ENCODE measurements at places on chromosomes 1 and 21.
A peak's percentile ranks its signal among the peaks of the same experiment; 100 is the strongest.

- DNase-seq: no peak
Observed at GRCh38 chr1:209797978-209798639, 7.8 kb downstream of the IRF6 start.

DNA sequence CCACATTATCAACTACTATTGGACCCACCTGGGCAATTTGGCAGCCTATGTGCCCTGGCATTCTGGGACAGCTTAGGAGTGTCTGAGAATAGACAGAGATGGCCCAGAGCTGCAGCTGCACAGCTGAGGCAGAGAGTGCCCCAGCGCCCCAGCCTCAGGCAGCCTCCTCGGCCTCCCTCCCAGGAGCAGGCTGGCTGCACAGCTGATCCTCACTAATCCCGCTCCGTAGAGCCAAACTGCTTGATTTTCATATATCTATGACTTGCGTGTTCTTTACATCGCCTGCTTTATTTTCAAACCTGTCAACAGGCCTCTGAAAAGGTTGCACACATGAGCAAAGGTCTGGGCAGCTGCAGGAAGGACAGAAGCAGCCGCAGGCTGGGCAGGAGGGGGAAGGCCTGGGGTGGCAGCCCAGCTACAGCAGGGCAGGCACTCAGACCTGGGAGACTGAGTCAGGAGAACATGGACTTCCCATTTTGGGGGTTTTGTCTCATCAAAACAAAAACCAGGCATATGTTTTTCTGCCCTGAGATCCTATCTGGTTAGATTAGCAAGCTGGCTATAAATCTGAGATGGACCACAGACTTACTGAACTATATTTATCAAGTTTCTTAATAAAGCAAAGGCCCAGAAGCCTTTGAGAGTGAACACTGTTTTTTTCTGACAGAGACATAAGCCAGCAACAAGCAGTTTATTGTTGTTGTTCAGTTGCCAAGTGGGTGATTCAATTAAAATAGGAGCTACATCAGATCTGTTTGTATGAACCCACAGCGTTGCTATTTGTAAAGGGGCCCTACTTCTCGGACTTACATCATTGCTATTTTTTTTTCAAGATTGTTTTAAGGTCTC, 301.8 kb upstream of the DUSP10 start:
- DNase-seq: no peak

DNA sequence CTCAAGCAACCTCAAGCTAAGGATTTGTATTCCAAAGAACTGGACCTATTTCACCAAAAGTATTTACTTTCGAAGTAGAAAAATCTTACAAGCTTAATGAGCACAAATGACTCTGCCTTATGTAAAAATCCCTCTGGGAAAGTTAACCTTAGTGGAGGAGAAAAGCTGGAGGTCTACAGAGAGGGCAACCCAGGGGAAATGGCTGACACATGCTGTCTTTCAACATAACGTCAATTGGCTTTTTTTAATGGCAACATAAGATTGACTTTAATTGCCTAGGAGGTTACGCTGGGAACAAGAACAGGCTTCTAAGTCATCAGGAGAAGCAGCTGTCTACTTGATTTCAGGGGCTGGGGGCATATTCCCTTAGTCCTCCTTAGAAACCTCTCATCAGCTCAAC, 52.3 kb downstream of the UTP25 start:
- no peak for DNase-seq

DNA sequence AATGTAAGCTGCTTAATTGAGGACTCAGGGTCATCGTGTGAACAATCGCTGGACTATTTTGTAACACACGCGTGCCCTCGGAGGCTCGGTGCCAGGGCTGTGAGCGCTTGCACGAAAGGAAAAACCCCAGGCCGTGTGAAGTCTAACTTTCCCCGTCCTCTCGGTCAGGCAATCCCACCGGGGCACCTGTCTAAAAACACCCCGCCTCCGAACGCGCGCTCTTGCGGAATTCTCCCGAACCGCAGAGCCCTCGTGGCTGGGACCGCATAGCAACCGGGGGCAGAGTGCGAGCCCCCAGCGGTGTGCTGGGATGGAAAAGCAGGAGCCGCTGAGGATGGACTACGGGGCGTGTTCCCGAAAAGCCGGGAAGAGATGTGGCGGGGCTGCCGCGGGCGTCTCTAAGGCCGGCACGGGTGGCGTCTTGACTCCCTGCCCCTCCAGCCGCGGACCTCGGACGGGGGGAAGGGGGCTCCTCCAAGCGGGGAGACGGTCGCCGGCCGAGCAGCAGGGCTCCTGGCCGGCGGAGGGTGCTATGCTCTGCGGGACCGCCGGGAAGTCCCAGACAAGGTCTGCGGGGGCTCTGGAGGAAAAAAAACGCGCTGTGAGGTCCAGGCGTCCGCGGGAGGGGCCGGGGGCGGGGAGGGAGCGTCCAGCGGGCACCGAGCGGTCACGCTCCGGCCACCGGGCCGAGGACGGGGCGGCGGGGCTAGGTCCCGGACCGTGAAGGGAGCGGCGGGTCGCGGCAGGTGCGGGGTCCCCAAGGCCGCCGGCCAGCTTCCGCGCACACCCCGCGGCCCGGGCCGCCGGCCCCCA, 936 bp downstream of the ZBTB21 start:
- DNase-seq: peak; percentile 70

GRCh38 chr1:188590641-188591040, 1761.9 kb downstream of the PLA2G4A start:
- DNase-seq: no peak

GRCh38 chr1:25487628-25488027, 55.8 kb upstream of the LDLRAP1 start:
- DNase-seq: peak; percentile 54

GRCh38 chr21:25550352-25551120, 56.7 kb downstream of the MRPL39 start:
- DNase-seq: no peak

- DNase-seq: no peak
Observed at GRCh38 chr21:37032877-37033471, 26.5 kb downstream of the RIPPLY3 start.

DNA sequence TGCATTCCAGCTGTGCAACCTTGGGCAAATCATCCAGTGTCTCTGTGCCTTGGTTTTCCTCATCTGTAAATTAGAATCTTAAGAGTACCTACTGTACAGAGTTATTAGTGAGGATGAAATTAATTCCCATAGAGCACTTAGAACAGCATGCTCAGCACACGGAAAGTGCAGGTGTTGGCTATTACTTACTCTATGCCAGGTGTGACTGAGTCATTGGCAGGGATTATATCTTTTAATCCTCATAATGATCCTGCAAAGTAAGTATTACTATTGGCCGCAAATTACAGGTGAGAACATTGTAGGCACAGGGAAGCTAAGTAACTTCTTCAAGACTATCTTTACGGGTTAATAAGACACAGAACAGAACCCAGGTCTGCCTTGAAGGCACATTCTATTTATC, 6.3 kb upstream of the UBE2U start:
- no peak for DNase-seq

DNA sequence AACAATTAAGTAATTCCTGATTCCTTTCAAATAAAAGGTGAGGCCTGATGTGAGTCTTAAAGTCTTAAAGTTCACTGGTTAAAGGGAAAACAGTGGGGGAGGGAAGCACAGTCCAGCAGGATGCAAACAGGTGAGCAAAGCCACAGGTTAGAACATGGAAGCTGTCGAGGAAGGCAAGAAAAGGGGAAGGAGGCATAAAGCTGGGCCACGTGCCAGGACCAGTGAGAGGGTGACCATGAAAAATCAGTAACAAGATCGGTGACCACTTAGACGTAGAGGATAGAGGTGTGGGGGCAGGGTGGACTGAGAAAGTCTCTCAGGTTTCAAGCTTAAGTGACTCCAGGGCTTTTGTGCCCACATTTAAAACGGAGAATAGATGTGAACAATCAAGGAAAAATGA, 231.3 kb downstream of the SETD4 start:
- no peak for DNase-seq
